CD14-positive monocyte (primary cell): ENCODE measurements at places on chromosomes 11 and 22.

GRCh38 chr22:45102896-45103420 is 60.8 kb upstream of the NUP50 start:
- no peaks in the 10 kb centered on the region for H3K36me3 ChIP-seq
- H3K27me3 ChIP-seq = no peaks in the 10 kb centered on the region
- H3K27ac ChIP-seq = peak overlapping the region; percentile 19
- peak; percentile 48 for DNase-seq
- peaks cover 29% of the 10 kb centered on the region for H3K4me1 ChIP-seq
- H3K4me3 ChIP-seq = peak overlapping the region; percentile 51

DNA sequence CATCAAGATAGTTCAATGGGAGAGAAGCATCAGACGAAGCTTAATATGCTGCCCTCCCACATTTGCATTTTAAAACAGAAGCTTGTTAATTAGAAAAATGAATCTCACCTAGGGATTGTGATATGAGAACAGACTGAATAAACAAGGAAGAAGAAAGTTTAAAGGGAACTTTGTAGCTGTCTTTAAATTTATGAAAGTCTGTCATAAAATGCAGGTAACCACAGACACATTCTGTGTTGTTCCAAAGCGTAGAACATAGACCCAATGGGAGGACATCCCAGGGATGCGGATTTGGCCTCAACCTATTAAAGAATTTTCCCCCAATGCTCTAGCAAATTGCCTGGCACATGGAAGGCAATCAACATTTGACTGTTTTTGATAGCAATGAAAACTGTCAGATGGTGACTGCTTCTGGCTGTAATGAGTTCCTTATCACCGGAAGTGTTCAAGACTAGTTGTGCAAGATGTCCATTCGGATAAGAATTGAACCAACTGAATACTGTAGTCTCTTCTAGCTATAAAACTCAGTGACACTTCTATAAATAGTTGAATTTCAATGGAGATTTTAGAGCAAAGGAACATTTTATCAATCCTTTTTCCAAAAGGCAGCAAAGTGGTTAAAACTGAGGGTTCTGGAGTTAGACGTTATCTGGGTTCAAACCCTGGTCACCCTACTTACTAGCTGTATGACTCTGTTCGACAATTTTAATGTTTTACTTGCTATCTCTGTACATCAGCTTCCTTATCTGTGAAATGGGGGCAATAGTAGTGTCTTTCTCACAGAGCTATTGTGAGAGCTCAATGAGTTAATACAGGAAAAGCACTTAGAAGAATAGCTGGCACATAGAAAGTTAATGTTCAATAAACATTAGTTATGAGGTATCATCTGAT is 64.9 kb downstream of the LIF start:
- H3K27me3 ChIP-seq = no peaks in the 10 kb centered on the region
- no peaks in the 10 kb centered on the region for H3K4me1 ChIP-seq

- H3K4me3 ChIP-seq = no peak overlapping the region
- peak; percentile 41 for DNase-seq
- peak overlapping the region; percentile 68 for H3K27ac ChIP-seq
- no peaks in the 10 kb centered on the region for H3K27me3 ChIP-seq
Measured at GRCh38 chr11:59765068-59765735, 10.0 kb downstream of the STX3 start.

DNA sequence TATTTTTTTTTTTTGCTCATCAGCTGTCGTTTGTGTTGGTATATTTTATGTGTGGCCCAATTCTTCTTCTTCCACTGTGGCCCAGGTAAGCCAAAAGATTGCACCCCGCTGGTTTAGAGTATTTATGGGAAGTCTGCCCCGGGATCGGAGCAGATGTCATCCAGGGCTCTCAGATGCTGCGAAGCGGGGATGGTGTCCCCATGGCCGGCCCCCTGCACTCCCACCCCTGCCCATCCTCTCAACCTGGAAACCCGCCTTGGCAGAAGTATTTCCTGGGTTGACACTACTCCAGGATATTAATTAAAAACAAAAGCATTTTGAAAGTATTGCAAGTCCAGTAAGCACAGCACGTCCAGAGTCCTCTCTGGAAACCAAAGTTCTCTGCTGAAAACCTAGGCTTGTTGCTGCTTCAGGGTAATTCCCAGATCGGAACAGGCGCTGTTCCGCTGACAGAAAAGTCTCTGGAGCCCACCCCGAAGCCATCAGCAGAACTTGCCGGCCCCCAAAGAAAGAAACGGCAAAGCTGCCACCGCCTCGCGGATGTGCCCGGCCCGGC is 833 bp downstream of the SCUBE2 start:
- peaks cover 3% of the 10 kb centered on the region for H3K4me1 ChIP-seq
- H3K27me3 ChIP-seq = peaks cover 37% of the 10 kb centered on the region
- H3K27ac ChIP-seq = no peak overlapping the region

DNA sequence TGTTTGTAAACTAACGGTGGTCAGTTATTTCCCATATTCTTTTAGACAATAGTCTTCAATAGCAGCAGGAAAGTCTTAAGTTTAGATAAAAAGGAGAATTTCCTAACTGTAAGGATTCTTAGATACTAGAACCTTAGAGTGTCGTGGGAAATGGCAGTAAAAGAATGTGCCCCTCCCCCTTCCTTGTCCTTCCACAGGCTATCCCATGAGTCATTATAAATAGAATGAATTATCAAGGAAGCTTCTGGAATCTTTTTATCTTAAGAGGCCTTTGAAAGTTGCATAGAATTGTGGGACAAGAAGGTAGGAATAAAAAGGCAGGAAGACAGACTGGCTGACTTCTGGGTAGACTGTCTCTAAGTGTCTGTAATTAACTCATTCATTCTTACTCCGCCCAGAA is 165.2 kb upstream of the TBCEL start:
- no peaks in the 10 kb centered on the region for H3K4me1 ChIP-seq
- H3K27ac ChIP-seq = no peak overlapping the region
- no peak for DNase-seq
- no peaks in the 10 kb centered on the region for H3K36me3 ChIP-seq
- no peaks in the 10 kb centered on the region for H3K27me3 ChIP-seq

- H3K36me3 ChIP-seq = no peaks in the 10 kb centered on the region
- no peak overlapping the region for H3K27ac ChIP-seq
- no peaks in the 10 kb centered on the region for H3K4me1 ChIP-seq
Measured at GRCh38 chr22:32696089-32696488, 105.4 kb upstream of the TIMP3 start.

DNA sequence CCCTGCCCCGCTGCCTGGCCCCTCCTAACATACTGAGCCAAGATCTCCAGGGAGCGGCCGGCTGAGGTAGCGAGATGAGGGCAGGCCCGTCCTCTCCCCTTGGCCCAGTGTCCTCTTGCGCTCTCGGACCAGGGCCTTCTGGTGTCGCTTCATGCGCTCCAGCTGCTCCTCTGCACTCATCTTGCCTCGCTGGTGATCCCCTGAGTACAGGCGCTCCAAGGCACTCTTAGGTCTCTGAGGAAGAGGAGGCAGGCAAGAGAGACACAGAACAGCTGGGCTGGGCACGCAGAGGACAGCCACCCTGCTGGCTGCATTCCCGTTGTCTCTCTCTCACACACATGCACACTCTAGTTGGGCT is 50.6 kb downstream of the C11orf58 start:
- H3K4me3 ChIP-seq = no peak overlapping the region
- H3K27ac ChIP-seq = no peak overlapping the region
- peaks cover 25% of the 10 kb centered on the region for H3K4me1 ChIP-seq
- H3K27me3 ChIP-seq = no peaks in the 10 kb centered on the region
- no peaks in the 10 kb centered on the region for H3K36me3 ChIP-seq

DNA sequence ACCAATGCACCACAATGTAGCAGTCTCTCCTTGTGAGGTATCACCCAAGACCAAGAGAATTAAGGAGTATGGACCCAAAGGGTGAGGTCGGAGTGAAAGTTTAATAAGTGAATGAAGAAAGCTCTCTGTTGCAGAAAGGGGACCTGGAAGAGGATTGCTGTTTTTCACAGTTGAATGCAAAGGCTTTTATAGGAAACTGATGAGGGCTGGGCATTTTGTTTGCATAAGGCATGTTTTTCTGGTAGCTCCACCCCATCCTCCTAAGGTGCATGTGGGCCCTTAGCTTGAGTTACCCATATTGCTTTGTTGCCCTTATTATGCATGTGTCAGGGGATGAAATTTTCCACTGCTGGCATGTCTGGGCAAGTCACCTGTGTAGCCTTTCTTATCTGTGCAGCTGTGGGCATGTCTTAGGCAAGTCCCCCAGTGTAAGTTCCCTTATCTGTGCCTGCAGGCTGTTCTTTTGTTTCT is 64.7 kb downstream of the BDNF start:
- H3K4me3 ChIP-seq = no peak overlapping the region
- no peak overlapping the region for H3K27ac ChIP-seq
- no peaks in the 10 kb centered on the region for H3K27me3 ChIP-seq
- no peaks in the 10 kb centered on the region for H3K4me1 ChIP-seq
- H3K36me3 ChIP-seq = no peaks in the 10 kb centered on the region

- H3K27me3 ChIP-seq = no peaks in the 10 kb centered on the region
- H3K4me1 ChIP-seq = peaks cover 11% of the 10 kb centered on the region
- H3K36me3 ChIP-seq = peaks cover 17% of the 10 kb centered on the region
- H3K4me3 ChIP-seq = no peak overlapping the region
- no peak for DNase-seq
Measured at GRCh38 chr11:67364169-67364568, 9.2 kb downstream of the CLCF1 start.

DNA sequence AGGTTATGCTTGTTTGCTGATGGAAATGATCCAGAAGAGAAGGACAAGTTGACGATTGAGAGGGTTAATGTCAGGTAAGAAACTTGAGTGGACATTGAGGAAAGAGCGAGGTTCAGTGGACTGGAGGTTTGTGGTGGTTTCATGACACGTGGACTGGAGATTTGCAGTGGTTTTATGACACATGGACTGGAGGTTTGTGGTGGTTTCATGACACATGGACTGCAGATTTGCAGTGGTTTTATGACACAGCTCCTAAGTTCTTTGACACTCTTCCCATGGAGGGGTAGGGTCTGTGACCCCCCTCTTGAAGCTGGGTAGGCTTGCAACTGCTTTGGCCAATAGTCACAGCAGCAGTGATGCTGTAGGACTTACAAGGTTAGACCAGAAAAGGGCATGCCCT is 5.4 kb upstream of the MAPK8IP2 start:
- no peak overlapping the region for H3K27ac ChIP-seq
- H3K4me1 ChIP-seq = no peaks in the 10 kb centered on the region
- no peak for DNase-seq
- no peak overlapping the region for H3K4me3 ChIP-seq
- peaks cover 27% of the 10 kb centered on the region for H3K27me3 ChIP-seq

- no peaks in the 10 kb centered on the region for H3K4me1 ChIP-seq
- no peak overlapping the region for H3K27ac ChIP-seq
Measured at GRCh38 chr11:76179147-76179546, 27.2 kb downstream of the WNT11 start.

DNA sequence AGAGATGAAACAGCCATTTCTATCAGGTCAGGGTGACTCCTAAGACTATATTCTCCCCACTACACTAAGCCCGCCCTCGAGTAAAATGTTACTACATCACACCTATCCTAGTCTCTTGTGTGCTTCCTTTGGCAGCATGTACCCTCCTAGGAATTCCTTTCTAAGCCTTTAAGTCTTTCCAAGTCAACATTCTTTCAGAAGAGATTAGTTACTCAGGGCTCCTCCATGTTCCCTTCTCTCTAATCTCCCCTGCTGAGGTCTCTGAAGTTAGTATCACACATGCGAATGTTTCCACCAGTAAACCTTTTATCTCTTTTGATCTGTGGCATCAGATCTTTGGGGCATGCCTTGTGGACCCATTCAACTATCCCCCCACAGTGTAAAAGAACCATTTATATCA is 873.7 kb upstream of the FAT3 start:
- no peaks in the 10 kb centered on the region for H3K27me3 ChIP-seq
- no peak for DNase-seq
- no peaks in the 10 kb centered on the region for H3K36me3 ChIP-seq
- H3K4me3 ChIP-seq = no peak overlapping the region

DNA sequence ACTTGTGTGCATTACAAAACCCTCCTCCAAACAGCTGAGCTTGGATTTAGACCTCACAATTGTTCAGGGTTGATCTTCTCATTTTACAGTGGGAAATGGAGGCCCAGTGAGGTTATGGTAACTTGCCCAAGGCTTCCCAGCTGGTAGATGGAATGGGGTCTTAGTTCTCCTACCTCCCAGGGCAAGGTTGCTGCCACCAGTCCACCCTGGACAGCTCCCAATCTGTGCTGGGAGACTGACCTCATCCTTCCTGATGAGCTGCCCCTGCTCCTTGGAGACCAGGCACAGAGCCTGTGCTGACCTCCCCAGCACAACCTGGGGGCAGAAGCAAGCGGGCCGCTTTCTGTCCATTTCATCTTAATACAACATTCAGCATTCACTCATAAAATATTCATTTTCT is 190.7 kb downstream of the ST3GAL4 start:
- H3K27me3 ChIP-seq = peaks cover 2% of the 10 kb centered on the region
- H3K4me3 ChIP-seq = no peak overlapping the region
- no peak for DNase-seq
- H3K36me3 ChIP-seq = no peaks in the 10 kb centered on the region
- H3K27ac ChIP-seq = no peak overlapping the region

DNA sequence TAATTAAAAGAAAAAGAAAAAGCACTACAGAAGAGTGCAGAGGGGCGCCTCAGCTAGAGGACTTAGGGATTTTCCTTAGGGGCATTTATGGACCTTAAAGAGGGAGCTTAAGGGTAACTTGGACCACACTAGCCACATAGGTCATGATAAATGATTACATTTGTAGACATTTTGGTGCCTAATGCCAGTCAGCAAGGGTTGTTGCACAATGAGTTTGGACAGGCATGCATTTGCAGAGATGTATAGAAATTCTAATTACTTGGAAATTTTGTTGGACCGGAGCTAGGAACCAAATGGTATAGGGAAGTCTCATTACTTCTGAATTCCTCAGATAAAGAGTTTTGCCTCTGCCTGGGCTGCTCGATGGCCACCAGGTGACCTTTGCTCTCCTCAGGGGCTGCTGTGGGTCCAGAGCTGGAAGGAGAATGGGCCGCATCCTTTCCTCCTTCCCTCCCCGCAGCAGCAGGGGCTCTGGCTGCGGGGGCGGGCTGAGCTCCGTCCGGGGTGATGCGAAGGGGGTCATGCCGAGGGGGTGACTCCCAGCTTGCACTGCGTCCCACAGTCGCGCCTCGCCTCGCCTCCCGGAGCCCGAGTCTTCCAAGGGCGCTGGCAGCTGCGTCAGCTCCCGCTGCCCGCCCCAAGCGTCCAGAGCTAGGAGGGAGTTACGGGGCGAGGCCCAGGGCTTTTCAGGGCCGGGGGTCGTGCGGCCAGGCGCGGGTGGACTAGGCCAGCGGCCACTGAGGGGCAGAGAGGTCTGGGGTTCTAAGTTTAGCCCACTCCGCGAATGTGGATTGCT is 20.3 kb upstream of the MALAT1 start:
- H3K4me3 ChIP-seq = no peak overlapping the region
- peak overlapping the region; percentile 100 for H3K27ac ChIP-seq
- peaks cover 29% of the 10 kb centered on the region for H3K4me1 ChIP-seq
- no peaks in the 10 kb centered on the region for H3K27me3 ChIP-seq
- H3K36me3 ChIP-seq = no peaks in the 10 kb centered on the region

- DNase-seq = no peak
- no peak overlapping the region for H3K27ac ChIP-seq
- peaks cover 23% of the 10 kb centered on the region for H3K4me1 ChIP-seq
Measured at GRCh38 chr11:65547446-65548125, 10.6 kb downstream of the LTBP3 start.

DNA sequence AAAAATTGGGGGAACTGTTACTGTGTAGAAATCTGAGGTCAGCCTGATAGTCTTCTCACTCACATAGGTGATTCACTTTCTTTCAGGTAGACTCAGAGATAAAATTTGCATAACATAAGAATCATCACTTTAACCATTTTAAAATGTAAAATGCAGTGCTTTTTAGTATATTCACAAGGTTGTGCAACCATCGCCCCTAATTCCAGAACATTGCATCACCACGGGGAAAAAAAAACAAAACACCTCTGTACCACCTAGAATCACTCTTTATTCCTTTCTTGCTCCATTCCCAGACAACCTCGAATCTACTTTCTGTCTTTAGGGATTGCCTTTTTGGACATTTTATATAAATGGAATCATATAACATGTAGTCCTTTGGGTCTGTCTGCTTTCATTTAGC is 20.9 kb downstream of the CHEK1 start:
- no peak for DNase-seq
- no peak overlapping the region for H3K4me3 ChIP-seq
- no peaks in the 10 kb centered on the region for H3K4me1 ChIP-seq
- no peaks in the 10 kb centered on the region for H3K27me3 ChIP-seq
